Activated naive CD8-positive, alpha-beta T cell treated with anti-CD3 and anti-CD28 coated beads, Interleukin-2, amount 10 ng/mL, durations not matched to agents 7 days and 5 days (primary cell): ENCODE measurements at places on chromosomes 5 and 9. TPM values are rescaled to one million over a fixed set of nuclear protein-coding genes. Genes with fewer than 3 reads are reported as not detected.

PCDH1 gene
- not detected for total RNA-seq

SHC3 gene
- not detected for total RNA-seq

PTGES gene
- total RNA-seq = not detected

DNA sequence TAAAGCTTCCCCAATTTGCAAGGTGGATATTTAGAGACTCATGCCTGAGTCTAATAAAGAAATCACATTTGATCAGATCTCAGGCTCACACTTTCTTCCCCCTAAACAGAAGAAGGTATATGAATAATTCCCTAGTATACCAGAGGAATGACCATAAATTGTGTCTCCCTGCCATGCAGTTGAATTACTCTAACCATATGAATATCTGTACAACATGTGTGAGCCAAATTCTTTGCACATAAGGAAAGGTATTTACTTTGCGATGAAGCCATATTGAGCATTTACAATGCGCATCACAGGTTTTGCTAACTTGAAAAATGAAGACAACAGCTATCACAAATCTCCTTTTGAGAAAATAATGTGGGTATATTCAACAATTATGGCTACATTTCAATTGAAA, 479.4 kb downstream of the NR2F1-AS1 start:
- no peaks in the 10 kb centered on the region for H3K4me1 ChIP-seq
- DNase-seq = no peak
- no peaks in the 10 kb centered on the region for H3K27me3 ChIP-seq
- no peak overlapping the region for H3K4me3 ChIP-seq

- no peaks in the 10 kb centered on the region for H3K4me1 ChIP-seq
- H3K27ac ChIP-seq = no peak overlapping the region
- no peak overlapping the region for H3K4me3 ChIP-seq
Observed at GRCh38 chr9:105466898-105467455, 19.1 kb downstream of the FSD1L start.

DNA sequence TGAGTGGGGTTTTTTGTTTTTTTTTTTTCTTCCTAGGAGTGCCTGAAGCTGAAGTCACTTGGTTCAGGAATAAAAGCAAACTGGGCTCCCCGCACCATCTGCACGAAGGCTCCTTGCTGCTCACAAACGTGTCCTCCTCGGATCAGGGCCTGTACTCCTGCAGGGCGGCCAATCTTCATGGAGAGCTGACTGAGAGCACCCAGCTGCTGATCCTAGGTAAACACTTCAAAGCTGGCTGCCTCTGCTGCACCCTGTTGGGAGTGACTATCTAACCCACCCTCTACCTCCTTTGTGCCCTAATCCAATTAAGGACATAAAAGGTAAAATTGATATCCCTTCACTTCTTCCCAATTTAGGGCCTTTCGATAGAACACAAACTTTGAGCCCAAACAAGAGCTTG, 206.8 kb downstream of the SAXO1 start:
- H3K4me3 ChIP-seq = no peak overlapping the region
- H3K4me1 ChIP-seq = peaks cover 9% of the 10 kb centered on the region
- H3K36me3 ChIP-seq = no peaks in the 10 kb centered on the region
- DNase-seq = no peak
- no peaks in the 10 kb centered on the region for H3K27me3 ChIP-seq

GRCh38 chr5:142605611-142606010, 80.3 kb downstream of the FGF1 start:
- H3K4me1 ChIP-seq = no peaks in the 10 kb centered on the region
- no peaks in the 10 kb centered on the region for H3K36me3 ChIP-seq
- H3K27ac ChIP-seq = no peak overlapping the region
- peaks cover 36% of the 10 kb centered on the region for H3K27me3 ChIP-seq
- DNase-seq = no peak

GRCh38 chr5:94702729-94703128, 84.3 kb downstream of the SLF1 start:
- no peaks in the 10 kb centered on the region for H3K27me3 ChIP-seq
- H3K4me3 ChIP-seq = no peak overlapping the region
- H3K27ac ChIP-seq = peak overlapping the region; percentile 1

DNA sequence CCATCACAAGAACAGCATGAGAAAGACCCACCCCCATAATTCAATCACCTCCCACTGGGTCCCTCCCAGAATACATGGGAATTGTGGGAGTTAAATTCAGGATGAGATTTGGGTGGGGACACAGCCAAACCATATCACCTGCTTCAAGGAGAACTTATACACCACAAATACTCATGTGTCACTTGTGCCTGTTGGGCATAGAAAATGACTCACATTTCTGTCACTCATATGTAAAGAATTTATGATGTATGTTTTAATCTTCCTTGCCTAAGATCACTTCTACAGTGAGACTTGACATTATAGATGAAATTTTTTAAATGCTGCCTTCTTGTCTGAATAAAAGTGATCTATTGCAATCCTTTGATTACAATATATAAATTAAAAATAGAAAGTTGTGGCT, 23.0 kb upstream of the PRDM6 start:
- H3K4me3 ChIP-seq = no peak overlapping the region
- no peaks in the 10 kb centered on the region for H3K36me3 ChIP-seq
- H3K4me1 ChIP-seq = no peaks in the 10 kb centered on the region
- no peak overlapping the region for H3K27ac ChIP-seq
- peaks cover 4% of the 10 kb centered on the region for H3K27me3 ChIP-seq
- no peak for DNase-seq

ADAMTS6 gene
- total RNA-seq = 4.3 TPM

AMBP gene
- total RNA-seq = not detected

DNA sequence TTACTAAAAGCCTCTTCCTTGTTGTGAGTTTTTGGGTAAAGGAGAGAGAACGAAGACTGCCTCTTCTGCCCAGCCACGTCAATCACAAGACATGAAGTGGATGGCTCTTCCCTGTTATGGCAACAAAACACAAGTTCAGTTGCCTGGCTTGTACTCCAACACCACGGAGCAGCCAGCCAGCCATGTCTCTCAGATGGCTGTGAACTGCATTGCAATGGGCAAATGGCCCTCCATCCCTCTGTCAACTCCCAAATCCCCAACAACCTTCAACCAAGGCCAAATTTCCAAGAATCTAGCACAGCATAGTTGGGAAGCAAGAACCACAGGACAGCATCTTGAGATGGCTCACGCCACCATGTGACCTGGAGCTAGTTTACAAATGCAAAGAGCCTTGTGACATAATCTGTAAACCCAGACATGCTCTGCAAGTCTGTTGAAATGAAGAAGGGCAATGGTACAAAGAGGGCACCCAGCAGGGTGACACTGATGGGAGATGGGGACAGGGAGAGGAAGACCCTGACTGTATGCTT, 53.9 kb downstream of the ZNF366 start:
- no peak overlapping the region for H3K4me3 ChIP-seq
- no peak for DNase-seq
- H3K4me1 ChIP-seq = no peaks in the 10 kb centered on the region
- peaks cover 12% of the 10 kb centered on the region for H3K27me3 ChIP-seq
- H3K27ac ChIP-seq = no peak overlapping the region

DMGDH gene
- not detected for total RNA-seq

TRPM6 gene
- not detected for total RNA-seq

DNA sequence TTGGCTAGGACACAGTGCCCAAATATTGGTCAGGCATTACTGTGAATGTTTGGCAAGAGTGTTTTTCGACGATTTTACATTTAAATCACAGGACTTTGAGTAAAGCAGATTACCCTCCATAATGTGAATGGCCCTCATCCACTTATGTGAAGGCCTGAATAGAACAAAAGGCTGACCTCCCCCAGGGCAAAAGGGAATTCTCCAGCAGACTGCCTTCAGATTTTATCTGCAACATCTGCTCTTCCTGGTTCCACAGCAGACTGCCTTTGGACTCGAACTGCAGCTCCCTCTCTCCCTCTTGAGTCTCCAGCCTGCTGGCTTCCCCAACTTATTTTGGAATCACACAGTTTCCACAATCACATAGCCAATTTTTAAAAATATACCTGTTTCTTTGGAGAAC, 7.1 kb upstream of the TMEM215 start:
- no peaks in the 10 kb centered on the region for H3K36me3 ChIP-seq
- no peak for DNase-seq
- no peak overlapping the region for H3K27ac ChIP-seq
- H3K4me3 ChIP-seq = no peak overlapping the region

PCDHB8 gene
- total RNA-seq = not detected

GRCh38 chr9:136858844-136859757, 7.0 kb downstream of the MAMDC4 start:
- H3K27me3 ChIP-seq = no peaks in the 10 kb centered on the region
- H3K36me3 ChIP-seq = peaks cover 3% of the 10 kb centered on the region
- no peak overlapping the region for H3K27ac ChIP-seq
- no peak overlapping the region for H3K4me3 ChIP-seq
- no peak for DNase-seq
- peaks cover 4% of the 10 kb centered on the region for H3K4me1 ChIP-seq

DNA sequence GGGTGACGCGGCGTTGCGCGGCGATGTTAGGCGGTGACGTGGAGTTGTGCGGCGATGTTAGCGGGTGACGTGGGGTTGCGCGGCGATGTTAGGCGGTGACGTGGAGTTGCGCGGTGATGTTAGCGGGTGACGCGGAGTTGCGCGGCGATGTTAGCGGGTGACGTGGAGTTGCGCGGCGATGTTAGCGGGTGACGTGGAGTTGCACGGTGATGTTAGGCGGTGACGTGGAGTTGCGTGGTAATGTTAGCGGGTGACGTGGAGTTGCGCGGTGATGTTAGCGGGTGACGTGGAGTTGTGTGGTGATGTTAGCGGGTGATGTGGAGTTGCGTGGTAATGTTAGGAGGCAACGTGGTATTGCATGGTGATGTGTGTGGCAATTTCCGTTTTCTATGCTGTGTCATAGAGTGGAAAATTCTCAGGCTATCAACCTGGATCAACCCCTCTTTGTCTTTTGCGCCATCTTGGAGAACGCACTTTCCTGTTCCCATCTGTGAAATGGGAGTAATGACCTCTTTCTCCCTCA, 76.0 kb downstream of the ANKRD33B start:
- no peak overlapping the region for H3K27ac ChIP-seq
- H3K4me3 ChIP-seq = no peak overlapping the region
- DNase-seq = no peak

GRCh38 chr5:60261732-60262131, 368.2 kb upstream of the PDE4D start:
- H3K36me3 ChIP-seq = no peaks in the 10 kb centered on the region
- no peak for DNase-seq
- H3K27ac ChIP-seq = no peak overlapping the region
- no peaks in the 10 kb centered on the region for H3K4me1 ChIP-seq

DNA sequence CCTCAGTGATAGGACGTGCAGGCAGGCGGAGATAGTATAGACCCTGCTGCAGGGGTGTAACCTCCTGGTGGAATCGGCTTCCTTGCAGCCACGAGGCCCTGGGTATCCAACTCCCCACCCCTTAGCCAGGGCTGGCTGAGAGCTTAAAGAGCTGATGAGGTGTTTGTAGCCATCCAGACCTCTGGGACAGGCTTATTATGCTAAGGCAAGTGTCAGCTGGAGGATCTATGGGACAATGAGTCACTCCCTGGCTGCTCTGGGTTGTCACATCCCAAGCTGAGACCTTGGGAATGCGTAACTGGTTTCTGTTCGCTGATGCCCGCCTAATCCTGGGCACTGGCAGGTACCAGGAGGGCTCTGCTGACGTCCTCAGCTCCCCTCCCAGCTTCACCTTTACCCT, 38.9 kb downstream of the DAB2IP start:
- DNase-seq = no peak
- H3K27me3 ChIP-seq = peaks cover 3% of the 10 kb centered on the region
- no peaks in the 10 kb centered on the region for H3K36me3 ChIP-seq
- no peak overlapping the region for H3K27ac ChIP-seq
- peaks cover 3% of the 10 kb centered on the region for H3K4me1 ChIP-seq
- no peak overlapping the region for H3K4me3 ChIP-seq

HSD17B3 gene
- total RNA-seq = 0.69 TPM

C9orf153 gene
- 0.30 TPM for total RNA-seq

- no peaks in the 10 kb centered on the region for H3K27me3 ChIP-seq
- peaks cover 7% of the 10 kb centered on the region for H3K36me3 ChIP-seq
- no peak for DNase-seq
- H3K4me3 ChIP-seq = peak overlapping the region; percentile 54
- H3K4me1 ChIP-seq = peaks cover 49% of the 10 kb centered on the region
- peak overlapping the region; percentile 85 for H3K27ac ChIP-seq
Observed at GRCh38 chr5:55857247-55857640, 6.1 kb downstream of the IL31RA start.

GRCh38 chr5:106262395-106262794, 1408.3 kb downstream of the EFNA5 start:
- no peaks in the 10 kb centered on the region for H3K36me3 ChIP-seq
- H3K4me3 ChIP-seq = no peak overlapping the region
- H3K27me3 ChIP-seq = no peaks in the 10 kb centered on the region
